NCI-H510A (cell line): ENCODE measurements at places on chromosomes 1 and 21.

GRCh38 chr1:93411000-93411399 lies 36.9 kb upstream of the FNBP1L start:
- DNase-seq = no peak

GRCh38 chr1:115312742-115313141 lies 25.3 kb downstream of the NGF start:
- no peak for DNase-seq

DNA sequence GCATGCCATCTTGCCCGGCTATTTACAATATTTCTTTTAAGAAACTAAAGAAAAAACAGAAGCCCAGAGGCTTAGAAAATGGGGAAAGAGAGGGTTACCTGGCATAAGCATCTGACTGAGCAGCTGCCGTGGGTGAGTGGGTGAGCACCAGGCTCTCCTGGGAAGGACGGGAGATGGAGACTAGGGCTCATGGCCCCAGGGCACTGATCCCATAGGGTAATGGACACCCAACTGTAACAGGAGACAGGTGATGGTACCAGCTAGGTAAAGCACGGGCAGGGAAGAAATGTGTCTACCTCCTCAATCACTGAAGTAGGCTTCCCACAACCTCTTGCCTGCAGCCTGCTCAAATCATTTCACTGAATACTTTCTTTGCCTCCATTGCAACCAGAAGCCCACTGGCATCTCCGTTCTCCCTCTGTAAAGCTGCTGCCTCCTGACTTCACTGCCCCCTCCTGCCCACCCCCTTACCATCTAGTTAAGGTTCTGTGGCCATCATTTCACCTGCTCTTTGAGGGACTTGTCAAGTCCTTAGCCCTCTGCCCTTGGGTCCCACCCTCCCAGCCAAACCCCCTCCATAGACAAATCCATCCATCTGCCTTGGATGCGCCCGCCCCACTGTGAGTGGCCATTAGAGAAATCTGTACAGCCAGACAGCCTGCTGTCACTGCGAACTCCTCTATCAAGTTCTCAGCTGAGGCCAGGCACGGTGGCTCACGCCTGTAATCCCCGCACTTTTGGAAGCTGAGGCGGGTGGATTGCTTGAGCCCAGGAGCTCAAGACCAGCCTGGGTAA lies 6.2 kb downstream of the TMEM125 start:
- DNase-seq = no peak

DNA sequence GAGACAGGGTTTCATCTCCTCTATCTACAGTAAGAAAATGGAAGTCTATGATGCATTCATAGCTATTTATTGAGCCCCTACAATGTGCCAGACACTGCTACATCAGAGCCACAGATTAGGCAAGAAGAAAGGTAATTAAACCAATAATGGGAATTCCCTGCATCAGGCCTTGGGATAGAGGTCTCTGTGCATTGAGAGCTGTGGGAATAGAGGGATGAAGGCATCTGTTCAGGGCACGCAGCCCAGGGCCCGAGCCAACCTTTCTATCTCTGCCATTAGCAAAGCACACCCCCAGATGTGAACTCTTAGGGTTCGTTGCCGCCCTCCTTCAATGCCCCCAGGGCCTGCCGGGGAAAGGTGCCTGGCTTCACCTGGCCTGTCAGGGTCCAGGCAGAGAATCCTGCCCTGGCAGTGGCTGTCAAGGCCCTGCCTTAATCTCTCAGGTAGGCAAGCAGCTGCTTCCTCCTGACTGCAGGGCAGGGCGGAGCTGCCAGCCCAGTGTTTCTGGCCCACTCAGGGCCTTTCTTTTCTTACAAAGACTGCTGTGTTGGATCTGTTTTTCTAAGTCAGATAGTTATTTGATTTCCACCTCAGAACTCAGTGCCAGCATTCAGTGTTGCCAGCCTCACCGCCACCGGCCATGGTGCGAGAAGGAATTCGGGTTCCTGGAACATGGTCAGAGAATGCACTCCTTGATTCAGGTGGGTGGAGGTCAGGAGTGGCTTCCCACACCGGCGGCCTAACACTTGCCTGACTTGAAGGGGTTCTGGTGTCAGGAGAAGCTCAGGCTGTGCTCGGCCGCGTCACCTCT lies 76.1 kb downstream of the PGM1 start:
- DNase-seq = no peak

GRCh38 chr1:198667807-198668206 lies 29.0 kb downstream of the PTPRC start:
- no peak for DNase-seq

DNA sequence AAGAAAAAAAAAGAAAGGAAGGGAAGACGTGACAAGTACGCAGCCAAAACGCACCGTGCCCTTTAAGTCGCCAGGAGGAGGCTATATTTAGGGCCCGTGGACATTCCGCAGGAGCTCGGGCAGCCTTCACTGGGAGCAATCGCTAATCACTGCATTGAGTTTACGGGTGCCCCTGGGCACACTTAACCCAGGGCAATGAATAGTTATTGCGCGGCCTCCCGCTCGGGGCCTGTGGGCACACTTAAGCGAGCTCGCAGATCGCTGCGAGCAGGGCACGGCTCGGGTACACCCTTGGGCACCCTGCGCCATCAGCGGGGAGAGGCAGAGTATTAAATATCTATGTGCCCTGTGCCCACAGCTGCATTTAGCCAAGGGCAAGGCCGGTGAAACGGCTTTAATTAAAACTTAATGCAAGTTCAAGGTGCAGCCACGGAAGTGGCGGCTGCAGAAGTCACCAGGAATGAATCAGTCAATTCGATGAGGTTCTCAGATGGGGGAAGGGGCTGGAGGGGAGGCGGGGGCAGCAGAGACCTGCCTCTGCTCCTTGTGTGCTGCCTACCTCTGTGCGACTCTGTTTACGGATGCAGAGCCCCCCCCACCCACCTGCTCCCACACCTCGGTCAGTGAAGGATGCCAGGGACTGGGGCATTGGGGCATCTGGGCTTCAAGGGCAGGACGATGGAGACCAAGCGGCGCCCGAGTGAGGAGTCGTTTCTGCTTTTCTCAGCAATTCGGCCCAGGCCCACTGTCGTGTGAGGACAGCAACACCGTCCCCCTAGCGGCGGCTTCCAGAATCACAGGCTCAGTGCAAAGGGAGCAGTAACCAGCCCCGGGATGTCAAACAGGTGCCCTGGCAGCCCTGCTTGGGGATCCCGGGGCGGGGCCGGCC lies 51.8 kb upstream of the TARDBP start:
- peak; percentile 98 for DNase-seq

DNA sequence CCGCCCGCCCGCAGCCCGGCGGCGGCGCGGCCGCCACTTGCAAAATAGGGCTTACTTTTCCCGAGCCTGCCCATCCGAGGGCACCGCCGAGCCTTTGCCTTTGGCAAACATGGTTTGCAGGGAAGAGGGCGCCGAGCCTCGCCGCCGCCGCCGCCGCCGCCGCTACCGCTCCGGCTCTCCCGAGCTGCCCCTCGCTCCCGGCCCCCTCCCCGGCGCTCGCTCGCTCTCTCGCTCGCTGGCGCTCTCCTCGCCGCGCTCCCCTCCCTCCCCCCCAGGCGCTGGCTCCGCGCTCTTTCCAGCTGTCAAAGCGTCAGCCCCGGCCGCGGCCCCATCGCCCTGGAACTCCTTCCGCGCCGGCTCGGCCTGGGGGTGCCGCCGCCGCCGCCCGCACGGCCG lies 298 bp downstream of the SSBP3 start:
- DNase-seq = no peak

DNA sequence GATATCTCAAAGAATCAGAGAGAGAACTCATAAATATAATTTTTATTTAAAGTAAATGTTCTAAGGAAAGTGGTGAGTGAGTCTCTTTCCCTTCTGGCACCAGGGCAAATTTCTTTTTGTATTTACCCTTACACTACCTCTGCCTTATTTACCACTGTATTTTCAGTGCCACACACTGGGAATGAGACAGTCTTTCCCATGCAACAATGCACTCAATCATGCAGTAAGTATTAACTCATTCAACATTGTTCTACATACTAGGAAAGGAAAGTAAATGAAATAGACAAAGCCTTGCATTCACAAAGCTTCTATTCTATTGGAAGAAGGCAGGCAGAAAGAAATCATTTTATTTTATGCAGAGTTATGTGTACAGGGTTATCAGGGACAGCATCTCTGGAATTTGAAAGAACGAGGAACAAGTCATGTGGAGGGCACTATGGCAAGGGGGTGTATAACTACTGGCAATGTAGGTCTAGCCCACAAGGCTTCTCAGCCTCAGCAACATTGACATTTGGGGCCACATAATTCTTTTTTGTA lies 129.8 kb upstream of the PRDX6 start:
- no peak for DNase-seq

DNA sequence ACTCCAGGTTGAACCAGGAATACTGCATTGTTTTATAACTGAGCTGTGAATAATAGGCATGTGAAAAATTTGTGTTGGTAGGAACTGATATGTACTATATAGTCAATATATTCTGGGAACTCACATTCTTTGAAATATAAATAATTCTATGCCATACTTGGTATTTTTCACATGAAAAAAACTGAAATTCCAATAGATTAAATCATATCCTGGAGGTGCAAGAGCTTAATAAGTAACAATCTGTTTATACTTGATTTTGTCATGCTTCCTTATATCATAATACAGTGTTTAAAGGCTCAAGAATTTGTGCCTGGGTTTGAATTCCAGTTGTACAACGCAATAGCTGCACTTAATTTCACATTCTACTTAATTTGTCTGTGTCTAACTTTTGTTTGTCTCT lies 387.0 kb downstream of the USP25 start:
- no peak for DNase-seq

GRCh38 chr1:185046668-185047067 lies 1.3 kb downstream of the RNF2 start:
- no peak for DNase-seq

- DNase-seq = peak; percentile 39
Measured at GRCh38 chr1:27097484-27097917, 57.4 kb downstream of the SLC9A1 start.

DNA sequence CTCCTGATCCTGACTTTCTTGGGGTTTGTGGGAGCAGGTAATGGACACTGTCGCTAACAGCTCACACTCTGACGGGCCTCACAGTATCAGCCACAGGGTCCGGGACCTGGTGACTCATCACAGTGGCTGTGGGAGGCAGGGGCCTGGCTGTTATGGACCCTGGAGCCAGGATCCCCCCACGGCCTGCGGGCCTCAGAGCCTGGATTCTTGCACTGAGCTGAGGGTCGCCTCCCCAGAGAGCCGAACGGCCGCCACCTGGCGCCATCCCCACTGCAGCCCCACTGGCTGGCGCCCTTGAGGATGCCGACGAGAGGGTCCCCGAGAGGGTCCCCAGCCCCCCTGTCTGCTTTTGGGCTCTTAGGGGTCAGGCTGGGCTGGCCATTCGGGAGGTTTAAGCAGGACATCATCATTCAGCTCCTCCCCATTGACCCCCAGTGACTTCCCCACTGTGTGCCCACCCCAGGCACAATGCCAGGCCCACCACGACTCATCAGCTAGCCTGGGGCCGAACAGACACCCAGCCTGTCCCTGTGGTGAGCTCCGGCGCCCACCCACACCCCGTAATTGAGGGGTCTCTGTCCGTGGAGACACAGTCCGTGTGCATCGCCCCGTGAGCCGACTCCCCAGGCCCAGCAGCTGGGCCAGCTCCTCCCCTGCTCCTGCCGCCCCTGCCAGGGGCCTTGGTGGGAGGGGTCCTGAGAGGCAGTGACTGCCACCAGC lies 30.8 kb upstream of the TRAPPC10 start:
- DNase-seq = no peak
